AG04450 (cell line): ENCODE measurements at places on chromosomes 2 and 18.

GRCh38 chr2:240401308-240401707 lies 34.2 kb upstream of the GPC1 start:
- no peak for DNase-seq

DNA sequence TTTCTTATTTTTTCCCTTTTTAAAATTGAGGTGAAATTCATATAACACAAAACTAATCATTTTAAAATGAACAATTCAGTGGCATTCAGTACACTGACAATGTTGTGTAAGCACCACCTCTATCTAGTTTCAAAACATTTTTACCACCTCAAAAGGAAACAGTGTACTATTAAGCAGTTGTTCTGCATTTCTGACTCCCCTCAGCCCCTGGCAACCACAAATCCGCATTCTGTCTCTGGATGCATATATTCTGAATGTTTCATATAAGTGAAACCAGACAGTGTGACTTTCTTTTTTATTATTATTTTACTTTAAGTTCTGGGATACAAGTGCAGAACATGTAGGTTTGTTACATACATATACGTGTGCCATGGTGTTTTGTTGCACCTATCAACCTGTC lies 19.2 kb upstream of the TANK start:
- DNase-seq: no peak

GRCh38 chr18:60180671-60181070 lies 191.9 kb downstream of the MC4R start:
- DNase-seq: no peak

- no peak for DNase-seq
Observed at GRCh38 chr2:172246649-172247048, 143.9 kb upstream of the DLX2 start.

DNA sequence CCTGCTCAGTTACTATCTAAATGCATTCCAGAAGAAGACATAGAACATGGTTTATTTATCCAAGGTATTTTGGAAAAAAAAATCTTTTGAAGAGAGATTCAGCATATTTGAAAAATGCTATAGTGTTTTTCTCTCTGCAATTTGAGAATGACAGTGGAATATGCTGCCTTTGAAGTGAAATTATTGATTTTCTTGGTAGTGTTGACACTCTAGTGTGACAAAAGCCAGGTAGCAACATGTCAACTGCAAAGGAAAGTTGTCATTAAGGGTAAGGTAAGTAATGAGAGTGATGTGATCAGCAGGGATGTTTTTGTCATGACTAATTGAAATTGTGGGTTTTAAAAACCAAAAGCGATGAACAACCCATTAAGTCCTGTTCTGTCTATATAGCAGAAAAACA lies 1387.1 kb upstream of the TMEFF2 start:
- no peak for DNase-seq

DNA sequence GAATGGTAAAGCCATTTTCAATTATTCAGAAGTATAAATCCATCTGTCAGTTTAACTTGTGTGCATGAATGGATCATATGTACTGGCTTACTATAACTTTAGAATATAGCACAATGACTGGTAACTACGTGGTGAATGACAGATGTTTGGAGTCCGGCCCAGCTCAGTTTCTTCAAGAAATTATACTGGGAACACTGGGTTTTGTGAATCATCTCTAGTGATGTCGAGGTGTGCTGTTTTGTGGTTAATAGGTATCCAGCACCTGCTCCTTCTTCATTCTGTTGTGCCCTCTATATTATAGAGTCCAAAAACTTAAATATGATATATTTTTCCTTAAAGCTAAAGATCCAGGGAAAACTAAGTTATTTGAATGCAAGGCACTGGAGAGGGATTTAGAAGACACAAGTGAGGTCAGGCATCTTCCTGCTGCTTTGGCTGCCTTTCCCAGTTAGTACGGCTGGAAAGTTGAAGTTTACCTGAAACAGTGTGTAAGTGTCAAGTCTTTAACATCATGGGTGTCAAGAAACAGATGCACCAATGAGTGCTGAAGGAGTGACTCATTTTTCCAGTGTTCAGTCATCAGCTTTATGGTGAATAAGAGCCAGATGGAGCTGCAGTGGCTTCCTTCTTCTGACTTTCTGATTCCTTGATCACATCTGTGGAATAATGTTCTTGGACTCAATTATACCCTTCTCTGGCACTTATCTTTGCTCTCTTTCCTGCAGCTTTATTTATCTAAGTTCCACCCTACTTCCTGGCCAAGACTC lies 1079.5 kb upstream of the CELF4 start:
- DNase-seq: no peak

- DNase-seq: no peak
Observed at GRCh38 chr18:32695534-32695933, 77.3 kb downstream of the KLHL14 start.

GRCh38 chr2:177548636-177549035 lies 156.1 kb downstream of the AGPS start:
- no peak for DNase-seq

DNA sequence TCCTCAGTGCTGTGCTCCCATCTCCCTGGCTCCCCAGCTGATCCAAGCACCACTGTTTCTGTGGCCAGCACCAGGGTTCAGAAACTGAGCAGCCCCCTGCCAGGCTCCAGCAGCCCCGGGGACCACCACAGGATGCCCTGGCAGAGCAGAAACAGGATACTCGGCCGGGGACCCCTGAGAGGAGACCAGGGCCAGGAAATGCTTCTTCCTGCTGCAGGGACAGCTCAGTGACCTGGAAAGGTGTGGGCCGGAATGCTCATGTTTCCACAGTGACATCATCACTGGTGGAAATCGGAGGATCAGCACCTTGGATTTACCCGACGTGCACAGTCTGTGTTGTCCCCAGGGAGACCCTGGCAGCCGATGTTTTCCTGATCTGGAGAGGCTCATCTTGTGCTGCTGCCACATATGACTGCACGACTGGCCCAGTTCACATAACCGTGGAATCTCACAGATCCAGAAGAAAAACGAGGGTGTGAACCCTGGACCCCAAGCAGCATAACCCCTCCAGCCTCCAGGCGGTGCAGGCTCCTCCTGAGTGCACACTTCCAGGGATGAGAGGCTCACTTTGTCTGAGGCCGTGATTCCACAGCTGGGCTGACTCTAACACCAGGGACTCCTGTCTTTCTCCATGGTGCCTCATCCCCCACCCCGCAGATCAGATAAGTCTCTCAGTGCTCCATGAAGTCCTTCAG lies 58.0 kb downstream of the DDX1 start:
- DNase-seq: no peak

- no peak for DNase-seq
Observed at GRCh38 chr2:63225964-63226686, 175.5 kb downstream of the OTX1 start.

DNA sequence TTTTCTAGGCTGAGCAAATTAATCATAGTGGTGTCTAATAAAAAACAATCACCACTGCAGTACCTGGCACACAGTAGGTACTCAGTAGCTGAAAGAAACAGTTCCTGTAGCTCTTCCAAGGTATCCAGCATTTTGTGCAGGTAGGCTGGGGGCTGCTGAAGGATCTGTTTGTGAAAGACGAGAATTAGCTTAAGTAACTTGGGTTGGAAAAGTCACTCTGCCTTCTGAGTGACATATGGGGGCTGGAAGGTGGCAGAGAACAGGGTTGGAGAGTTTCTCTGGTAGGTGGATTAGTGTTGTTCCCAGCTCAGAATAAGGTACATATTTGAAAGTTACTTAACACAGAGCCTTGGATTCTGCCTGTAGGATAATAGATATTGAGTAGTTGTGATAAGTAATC lies 72.8 kb downstream of the FMNL2 start:
- no peak for DNase-seq

GRCh38 chr2:3429066-3429610 lies 49.6 kb downstream of the TRAPPC12 start:
- no peak for DNase-seq

DNA sequence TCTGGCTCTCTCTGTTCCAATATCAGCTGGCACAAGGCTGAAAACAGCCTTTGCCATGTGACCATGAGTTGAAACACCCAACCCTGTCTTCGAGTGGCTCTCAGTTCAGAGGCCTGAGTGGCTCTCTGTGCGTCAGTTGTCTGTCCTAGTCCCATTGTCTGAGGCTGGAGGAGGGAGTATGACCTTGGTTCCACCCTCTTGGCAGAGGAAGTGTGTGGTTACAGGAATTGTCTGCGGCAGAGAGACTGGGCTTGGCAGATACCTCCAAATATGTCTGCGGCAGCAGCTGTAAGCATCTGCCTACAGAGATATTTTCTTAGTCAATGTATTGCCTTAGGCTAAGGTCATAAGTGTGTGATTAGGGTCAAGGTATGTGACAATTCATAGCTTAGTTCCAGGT lies 32.6 kb downstream of the CNGA3 start:
- no peak for DNase-seq

GRCh38 chr18:75407468-75408437 lies 19.8 kb downstream of the SMIM21 start:
- DNase-seq: peak; percentile 3

DNA sequence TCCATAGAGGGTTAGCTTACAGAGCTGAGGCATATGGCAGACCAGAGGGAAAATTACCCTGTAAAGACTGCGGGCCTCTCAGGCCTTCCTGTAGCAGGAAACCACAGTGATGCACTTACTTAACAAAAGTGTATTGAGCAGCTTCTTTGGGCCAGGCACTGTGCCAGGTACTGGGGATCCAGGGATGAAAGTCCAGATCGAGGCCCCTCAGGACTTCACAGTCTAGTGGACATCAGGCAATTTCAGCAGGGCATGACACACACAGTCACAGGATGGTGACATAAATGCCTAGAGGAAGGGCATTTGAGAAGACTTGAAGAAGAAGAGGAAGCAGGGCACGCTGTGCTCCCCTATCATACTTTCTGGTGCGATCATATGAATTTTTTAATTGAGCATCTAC lies 71.7 kb downstream of the MARCO start:
- no peak for DNase-seq

DNA sequence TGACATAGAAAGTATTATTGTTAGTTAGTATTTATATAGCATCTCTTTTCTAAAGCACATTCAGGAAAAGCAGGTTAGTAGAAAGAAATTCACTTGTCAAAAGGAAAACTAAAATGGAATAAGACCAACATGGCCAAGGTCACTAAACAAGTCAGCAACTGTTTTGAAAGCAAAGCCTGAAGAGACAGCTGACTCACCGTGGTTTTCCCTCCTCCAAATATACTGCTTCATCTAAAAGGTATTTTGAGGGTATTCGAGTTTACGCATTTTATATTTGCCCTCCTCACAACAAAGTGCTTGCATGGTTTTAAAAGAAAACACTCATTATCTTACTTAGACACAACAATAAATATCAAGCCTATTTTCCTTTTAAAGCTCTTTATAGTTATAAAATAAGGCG lies 24.0 kb downstream of the ZNF385B start:
- DNase-seq: no peak

GRCh38 chr2:162477011-162477410 lies 133.1 kb downstream of the GCA start:
- no peak for DNase-seq

DNA sequence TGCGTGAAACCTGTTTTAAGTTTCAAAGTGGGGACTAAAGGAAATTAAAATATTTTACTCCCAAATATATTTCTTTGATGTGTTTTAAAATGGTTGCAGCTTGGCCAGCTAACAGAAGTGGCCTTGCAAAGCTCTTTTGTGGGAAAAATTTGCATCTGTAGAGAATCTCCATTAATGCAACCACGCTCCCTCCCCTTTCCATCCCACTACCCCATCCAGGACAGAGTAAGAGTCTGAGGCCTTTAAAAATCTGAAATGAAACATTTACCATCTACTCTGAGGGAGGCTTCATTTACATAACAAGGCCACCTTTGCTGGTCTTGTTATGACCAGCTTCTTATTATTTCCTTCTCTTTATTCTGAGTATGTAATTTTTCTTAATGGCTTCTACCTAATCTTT lies 63.5 kb downstream of the STAT4 start:
- no peak for DNase-seq

- no peak for DNase-seq
Observed at GRCh38 chr18:49503931-49504330, 16.9 kb upstream of the C18orf32 start.

- DNase-seq: no peak
Observed at GRCh38 chr18:68220458-68220857, 494.4 kb downstream of the TMX3 start.

- no peak for DNase-seq
Observed at GRCh38 chr18:9914334-9914583, 443 bp downstream of the VAPA start.

DNA sequence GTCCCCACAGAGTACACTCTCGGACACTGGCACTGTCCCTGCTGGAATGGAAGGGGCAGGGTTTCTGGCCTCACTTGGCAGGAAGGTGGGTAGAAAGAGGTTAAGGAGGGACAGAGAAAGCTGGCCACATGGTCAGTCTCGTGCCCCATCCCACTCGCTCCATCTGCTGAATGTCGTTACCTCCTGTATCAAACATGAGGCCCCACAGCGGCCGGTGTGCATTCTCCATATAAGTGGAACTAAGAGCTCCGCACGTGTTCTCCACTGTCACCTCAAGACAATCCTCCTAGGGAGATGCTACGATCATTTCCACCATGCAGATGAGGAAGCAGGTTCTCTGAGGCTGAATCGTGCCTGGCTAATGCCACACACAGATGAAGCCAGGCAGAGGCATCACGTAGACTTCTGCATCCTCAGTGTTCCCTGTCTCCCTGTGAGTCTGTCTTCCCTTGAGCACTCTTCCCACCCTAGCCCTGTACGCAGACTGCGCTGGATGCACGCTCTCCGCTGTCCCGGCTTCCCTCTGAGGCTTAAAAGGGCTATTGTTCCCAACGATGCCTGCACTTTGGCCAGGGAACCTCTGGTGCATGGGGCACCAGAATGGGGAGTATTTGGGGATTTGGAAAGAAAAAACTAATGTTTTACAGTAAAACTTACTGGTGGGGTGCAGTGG lies 35.1 kb downstream of the MAL start:
- DNase-seq: no peak

GRCh38 chr18:58632552-58632951 lies 3.7 kb upstream of the ALPK2 start:
- DNase-seq: no peak

GRCh38 chr18:46264255-46264654 lies 160.1 kb downstream of the HAUS1 start:
- no peak for DNase-seq

DNA sequence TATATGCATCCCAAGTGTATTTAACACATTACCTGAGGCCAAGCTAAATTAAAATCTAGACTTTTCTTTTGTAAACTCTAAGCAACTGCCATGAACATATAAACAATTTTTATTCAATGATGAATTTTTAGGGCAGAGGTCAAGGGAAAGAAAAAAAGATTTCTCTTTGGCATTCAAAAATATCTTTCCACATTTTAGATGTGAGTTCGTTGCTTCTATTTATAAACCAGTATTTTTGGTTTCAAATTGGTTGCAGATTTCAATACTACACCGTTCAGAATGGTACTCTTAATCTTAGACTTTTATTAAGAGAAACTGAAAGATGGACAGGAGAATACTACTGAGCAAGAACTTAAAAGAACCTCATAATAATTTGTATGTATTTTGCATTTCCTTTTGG lies 293.6 kb upstream of the CCDC68 start:
- no peak for DNase-seq

GRCh38 chr2:207341804-207342203 lies 176.1 kb upstream of the KLF7 start:
- DNase-seq: no peak

GRCh38 chr2:58521803-58522554 lies 280.9 kb upstream of the FANCL start:
- no peak for DNase-seq
